ENCODE measurements at places on chromosomes 2 and 18. TPM values are rescaled to one million over a fixed set of nuclear protein-coding genes. Genes with fewer than 3 reads are reported as not detected.

Gene SLC14A1
- 4.1 TPM for total RNA-seq

DNA sequence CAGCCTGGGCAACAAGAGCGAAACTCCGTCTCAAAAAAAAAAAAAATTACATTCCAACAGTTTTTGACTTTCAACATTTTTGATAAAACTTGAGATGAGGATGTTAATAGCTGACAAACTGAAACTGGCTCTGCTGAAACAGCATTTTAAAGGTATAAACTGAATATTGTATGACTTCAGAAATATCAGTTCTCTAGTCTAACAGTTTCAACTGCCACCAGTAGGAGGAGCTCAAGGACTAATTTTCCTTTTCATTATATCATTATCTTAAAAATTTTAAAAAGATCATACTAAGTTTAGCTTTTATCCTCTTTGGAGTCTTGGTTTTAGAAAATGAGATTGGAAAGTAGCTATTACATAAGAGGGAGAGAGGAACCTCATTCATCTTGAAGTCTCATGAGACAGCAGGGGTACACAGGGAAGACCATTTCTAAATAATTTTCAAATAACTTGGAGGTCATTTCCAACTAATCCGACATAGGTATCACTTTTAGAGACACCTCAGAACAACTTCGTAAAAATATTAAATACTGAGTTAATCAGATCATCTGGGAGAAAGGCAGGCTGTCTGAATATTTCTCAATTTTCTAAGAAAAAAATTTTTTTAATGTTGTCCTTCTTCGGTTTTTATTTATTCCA, 37.6 kb upstream of the MCM6 start:
- no peak for DNase-seq

GRCh38 chr2:236998758-236999157, 86.9 kb upstream of the COPS8 start:
- DNase-seq: no peak

DNA sequence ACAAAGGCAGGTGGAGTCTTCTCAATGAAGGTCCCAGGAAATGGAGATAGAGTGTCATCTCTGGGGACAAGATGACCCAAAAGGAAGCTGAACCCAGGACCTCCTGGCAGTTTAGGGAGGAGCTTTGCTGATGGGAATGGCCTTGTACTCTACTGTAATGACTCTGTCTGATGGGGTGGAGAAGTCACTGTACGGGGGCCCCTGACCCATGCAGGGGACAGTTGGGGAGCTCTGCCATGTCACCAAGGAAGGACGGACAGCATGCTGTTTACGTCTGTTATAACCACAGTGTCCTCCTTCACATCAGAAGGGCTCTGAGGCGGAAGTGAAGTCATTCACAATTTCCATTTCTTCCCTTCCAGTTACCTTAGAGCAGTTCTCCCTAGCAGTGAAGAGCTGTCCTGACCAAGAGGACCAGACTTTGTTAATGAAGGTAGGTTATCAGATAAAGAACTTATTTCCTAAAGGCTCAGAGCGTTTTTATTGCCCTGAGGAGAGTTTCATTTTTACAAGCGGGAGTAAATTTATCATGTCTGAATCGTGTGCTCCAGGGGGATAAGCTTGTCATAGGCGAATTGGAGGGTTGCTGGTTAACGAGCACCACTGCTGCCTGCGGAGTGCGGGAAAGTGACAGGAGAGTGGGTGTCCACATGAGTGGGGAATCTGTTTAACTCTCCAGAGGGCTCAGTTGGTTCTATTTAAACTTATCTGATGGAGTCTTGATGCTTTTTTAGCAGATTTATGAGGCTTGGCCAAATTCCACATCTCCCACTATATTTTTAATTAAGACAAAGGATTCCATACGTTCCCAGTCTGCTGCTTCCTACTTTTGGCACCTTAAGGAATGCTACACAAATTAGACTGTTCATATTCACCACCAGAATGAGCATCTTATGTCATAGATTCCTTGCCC, 71.6 kb upstream of the BCL2L11 start:
- DNase-seq: no peak

GRCh38 chr2:229126066-229126465, 145.0 kb downstream of the PID1 start:
- no peak for DNase-seq

GRCh38 chr2:226234187-226234586, 565.4 kb downstream of the IRS1 start:
- no peak for DNase-seq

- DNase-seq: no peak
Measured at GRCh38 chr2:18651842-18652774, 62.7 kb upstream of the NT5C1B start.

DNA sequence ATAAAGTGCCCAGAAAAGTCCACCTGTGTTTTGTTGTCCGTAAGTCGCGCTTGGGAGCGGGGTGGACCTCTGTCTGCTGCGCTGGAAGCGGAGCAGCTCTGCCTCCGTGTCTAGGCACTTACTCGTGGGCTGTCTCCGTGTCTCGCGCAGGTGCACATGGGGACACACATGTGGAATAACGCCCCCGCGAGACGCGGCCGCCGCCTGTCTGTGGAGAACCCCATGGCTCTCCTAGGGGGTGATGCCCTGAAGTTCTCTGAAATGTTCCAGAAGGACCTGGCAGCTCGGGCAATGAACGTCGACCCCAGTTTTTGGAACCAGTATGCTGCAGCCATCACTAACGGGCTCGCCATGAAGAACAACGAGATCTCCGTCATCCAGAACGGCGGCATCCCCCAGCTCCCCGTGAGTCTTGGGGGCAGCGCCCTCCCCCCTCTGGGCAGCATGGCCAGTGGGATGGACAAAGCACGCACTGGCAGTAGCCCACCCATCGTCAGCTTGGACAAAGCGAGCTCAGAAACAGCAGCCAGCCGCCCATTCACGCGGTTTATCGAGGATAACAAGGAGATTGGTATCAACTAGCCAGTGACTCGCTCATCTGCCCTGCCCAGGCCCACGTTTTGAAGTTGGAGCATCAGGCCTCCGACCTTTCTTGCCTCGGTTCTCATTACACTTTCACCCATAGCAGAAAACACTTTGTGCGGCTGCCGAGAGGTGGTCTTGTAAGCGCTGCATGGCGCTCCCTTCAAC, 17.3 kb downstream of the SALL3 start:
- DNase-seq: no peak

DNA sequence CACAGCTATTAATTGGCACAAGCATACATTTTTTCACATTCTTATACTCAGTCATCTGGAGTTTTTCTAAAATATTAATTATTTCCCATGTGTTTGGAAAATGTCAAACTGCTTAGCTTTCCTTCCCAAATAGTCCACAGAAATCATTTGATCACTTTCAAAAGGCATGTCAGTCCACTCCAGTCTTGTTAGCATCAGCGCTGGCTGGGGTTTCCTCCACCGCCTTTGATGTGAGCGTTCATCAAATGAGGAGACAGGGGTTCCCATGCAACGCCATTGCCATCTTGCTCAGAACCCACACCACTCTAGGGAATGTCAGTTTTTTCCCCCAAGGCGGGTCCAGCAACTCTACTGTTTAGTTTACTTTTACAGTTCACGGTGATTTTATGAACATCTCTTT, 13.1 kb upstream of the RAX start:
- DNase-seq: no peak

Gene KYNU
- 0.16 TPM for total RNA-seq

GRCh38 chr2:237598468-237599208, 8.1 kb upstream of the RAB17 start:
- DNase-seq: no peak

DNA sequence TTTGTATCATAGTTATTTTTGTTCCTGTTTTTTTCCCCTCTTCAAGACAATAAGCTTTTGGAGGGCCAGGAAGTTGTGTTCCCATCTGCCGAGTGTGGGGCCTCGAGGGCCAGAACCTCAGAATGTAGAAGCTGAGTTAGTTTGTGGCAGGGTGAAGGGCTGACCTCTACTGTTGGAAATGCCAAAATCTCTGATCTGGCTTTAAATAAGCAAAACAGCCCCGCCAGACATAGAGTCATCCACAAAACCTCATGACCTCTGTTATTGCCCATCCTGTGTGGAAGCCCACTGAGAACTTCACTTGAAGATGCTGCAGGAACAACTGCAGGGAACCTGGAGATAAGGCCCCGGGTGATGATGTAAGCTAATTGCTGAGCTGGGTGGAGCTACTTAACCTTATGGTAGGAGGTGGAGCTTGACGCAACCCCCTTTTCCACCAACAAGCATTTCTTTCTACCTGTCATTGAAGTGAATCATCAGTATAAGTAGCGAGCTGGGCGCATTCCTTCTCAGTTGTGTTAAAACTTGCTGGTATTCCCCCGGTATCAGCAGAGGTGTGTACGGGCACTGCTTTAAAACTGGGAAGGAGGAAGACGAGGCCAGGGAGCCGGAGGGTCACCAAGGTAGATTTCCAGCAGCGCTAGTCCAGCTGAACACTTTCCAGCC, 177.2 kb downstream of the NEDD4L start:
- DNase-seq: no peak

GRCh38 chr18:21264651-21265050, 22.6 kb downstream of the GREB1L start:
- DNase-seq: no peak

- no peak for DNase-seq
Measured at GRCh38 chr2:114442510-114442909, at the start of gene DPP10. Gene DPP10 (plus strand): TSS chr2:114442641.

DNA sequence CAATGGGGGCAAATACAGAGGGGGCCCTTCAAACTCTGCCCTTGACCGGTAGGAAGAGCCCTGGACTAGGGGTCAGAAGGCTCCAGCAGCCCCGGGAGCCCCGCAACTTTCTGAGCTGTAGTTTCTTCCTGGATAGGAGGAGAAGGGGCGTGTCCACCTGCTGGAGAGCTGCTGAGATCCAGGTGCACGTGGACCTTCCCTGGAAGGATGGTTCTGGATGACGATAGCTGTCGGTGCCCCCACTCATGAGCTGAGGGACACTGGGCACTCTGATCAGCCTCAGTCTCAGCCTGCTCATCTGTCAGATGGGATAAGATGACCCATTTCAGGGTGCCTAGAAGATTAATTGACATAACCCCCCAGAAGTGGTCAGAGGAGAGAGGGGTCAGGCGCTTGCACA, 125.2 kb upstream of the HDAC4 start:
- no peak for DNase-seq

DNA sequence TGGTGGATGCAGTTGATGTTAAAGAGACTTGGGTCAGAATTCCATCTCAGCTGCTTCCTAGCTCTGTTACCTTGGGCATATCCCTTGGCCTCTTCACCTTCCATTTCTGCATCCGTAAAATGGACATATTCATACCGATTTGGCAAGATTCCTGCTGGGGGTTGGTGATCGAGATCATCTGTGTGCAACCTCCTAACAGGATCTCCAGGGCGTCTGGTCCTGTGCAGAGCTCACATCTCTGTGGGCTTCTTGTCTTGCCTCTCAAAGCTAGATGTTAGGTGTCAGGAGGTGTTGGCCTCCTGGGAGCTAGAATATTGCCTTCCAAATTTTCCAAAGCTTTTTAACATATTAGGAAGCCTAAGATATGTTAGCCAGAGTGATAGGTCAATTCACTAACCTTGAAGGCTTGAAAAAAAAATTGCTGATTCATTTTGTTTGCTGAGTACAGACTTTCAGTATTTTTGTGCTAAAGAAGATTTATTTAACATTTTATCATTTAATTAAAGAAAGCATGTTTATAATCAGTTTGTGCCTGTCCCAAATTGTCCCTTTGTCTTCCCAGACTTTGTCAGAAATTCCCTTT, 69.7 kb upstream of the ZNF516 start:
- no peak for DNase-seq

DNA sequence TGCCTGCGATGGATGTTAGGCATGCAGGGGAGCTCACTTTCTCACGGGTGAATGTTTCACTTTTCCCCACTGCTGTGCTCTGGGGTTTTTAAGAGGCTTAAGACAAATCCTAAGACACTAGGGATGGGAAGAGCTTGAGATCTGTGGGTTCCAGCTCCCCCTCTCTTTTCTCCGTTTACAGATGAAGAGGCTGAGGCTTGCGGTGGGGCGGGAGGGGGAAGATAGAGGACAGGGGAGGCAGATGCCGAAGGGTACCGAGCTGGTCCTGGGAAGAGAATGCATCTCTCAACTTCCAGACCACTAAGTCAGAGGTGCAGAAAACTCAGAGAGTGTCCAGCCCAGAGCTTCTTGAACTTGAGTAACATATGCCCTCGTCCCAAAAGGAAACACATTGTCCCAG, 8.2 kb upstream of the ATOH8 start:
- DNase-seq: no peak

All from occipital lobe (tissue), 3 donors.